Spinal cord (tissue), 10 donors: ENCODE measurements at places on chromosomes 13 and 19.

GRCh38 chr13:98487016-98487415 is 89.9 kb downstream of the STK24 start:
- H3K4me3 ChIP-seq = no peak overlapping the region
- no peak for DNase-seq
- H3K27me3 ChIP-seq = no peaks in the 10 kb centered on the region
- H3K36me3 ChIP-seq = peaks cover 4% of the 10 kb centered on the region
- no peak overlapping the region for H3K27ac ChIP-seq

- peaks cover 51% of the 10 kb centered on the region for H3K36me3 ChIP-seq
- no peak overlapping the region for H3K4me3 ChIP-seq
- DNase-seq = no peak
- H3K4me1 ChIP-seq = peaks cover 4% of the 10 kb centered on the region
Measured at GRCh38 chr19:35889370-35890112, 10.8 kb downstream of the NFKBID start.

DNA sequence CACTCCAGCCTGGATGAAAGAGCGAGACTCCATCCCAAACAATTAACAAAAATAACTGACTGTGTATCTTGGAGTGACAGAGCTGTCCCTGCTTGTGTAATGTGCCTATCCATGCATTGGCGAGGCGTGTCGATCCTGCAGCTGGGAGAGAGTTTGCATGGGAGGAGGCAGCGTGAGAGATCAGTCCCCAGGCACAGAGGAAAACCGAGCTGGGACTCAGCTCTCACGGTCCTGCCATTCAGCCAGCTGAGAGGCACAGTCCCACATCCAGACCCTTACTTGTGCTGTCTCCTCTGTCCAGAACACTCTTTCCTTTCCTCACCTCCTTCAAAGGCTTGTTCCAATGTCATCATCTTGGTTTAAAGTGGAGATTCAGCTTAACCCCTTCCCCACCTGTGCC is 11.9 kb upstream of the SULT2B1 start:
- H3K4me3 ChIP-seq = no peak overlapping the region
- H3K4me1 ChIP-seq = peaks cover 10% of the 10 kb centered on the region
- H3K27ac ChIP-seq = no peak overlapping the region
- DNase-seq = no peak

DNA sequence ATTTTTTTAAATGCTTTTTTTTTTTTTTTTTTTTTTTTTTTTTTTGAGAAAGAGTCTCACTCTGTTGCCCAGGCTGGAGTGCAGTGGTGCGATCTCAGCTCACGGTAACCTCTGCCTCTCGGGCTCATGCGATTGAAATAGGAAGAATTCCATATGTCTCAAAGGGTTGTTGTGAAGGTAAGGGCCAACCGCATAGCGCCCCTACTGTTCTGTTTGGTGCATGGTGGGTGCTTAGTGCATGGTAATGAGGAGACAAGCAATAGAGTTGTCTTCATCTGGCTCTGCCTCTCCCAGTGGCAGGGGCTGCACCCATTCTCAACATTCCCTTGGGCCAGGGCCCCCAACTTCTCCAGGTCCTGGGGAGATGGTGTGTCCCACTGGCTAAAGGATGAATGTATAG is 68.7 kb downstream of the RASL11A start:
- DNase-seq = no peak
- no peaks in the 10 kb centered on the region for H3K36me3 ChIP-seq
- no peak overlapping the region for H3K27ac ChIP-seq
- no peak overlapping the region for H3K4me3 ChIP-seq

- H3K4me3 ChIP-seq = peak within 1 kb of the TSS; percentile 92
- DNase-seq = peak; percentile 98
- H3K27me3 ChIP-seq = no peaks in the 10 kb centered on the region
- H3K4me1 ChIP-seq = no peaks in the 10 kb centered on the region
- H3K27ac ChIP-seq = peak within 1 kb of the TSS; percentile 96
Measured at GRCh38 chr13:93226623-93227279, at the start of gene GPC6. Gene GPC6 (plus strand): TSS chr13:93226807.

DNA sequence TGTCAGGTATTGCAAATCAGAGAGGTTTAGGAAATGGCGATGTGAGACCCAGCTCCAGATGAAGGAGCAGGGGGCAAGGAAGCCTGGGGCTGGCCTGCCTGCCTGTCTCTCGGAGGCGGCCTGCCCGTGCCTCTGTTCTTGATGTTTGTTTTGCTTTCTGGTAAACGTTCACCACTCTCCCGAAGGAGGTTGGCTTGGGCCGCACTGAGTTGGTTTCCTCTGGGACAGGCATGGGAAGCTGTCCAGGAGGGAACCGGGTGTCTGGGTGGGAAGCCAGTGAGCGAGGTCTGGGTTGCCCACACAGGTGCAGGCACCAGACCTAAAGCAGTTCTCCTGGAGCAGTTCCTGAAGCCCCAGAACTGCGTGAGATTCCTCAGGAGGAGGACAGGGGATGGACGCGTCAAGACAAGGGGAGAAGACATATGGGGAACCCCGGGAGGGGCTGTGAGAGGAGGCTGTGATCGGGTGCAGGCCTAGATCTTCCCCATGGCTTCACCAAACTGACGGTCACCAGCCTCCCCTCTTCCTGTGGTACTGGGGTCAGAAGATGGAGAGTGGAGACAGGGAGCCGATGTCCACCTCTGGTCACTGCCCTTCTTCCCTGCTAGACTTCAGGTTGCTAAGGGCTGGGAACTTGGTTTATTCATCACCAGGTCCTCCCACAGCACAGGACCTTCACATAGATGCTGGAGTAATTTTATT is 15.2 kb downstream of the COL4A2 start:
- peaks cover 41% of the 10 kb centered on the region for H3K4me1 ChIP-seq
- H3K27me3 ChIP-seq = no peaks in the 10 kb centered on the region
- DNase-seq = no peak
- no peak overlapping the region for H3K27ac ChIP-seq
- no peaks in the 10 kb centered on the region for H3K36me3 ChIP-seq

GRCh38 chr13:74770361-74770760 is 636.2 kb upstream of the KLF12 start:
- no peaks in the 10 kb centered on the region for H3K36me3 ChIP-seq
- DNase-seq = no peak
- H3K27ac ChIP-seq = no peak overlapping the region
- H3K4me1 ChIP-seq = no peaks in the 10 kb centered on the region
- H3K4me3 ChIP-seq = no peak overlapping the region

DNA sequence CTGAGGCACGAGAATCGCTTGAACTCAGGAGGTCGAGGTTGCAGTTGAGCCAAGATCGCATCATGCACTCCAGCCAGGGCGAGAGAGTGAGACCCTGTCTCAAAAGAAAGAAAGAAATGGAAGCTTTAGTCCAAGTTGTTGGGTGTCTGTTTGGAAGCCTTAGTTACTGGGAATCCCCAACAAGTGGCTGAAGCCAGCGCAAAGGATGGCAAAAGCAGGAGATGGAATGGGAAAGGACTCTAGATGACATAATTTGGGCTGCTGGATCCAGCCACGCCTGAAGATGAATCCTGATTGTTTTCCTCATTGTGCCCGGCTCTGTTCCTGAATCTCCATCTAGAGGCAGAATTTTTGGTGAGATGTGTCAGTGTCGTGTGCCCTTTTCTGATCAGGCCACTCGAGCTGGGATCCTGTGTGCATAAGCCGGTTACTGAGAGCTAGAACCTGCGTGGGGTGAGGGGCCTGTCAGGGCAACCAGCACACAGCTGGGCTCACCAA is 18.1 kb downstream of the CEBPA start:
- H3K4me1 ChIP-seq = peaks cover 14% of the 10 kb centered on the region
- peaks cover 5% of the 10 kb centered on the region for H3K27me3 ChIP-seq
- H3K36me3 ChIP-seq = no peaks in the 10 kb centered on the region
- DNase-seq = no peak

GRCh38 chr13:25920277-25920676 is 131.5 kb downstream of the SHISA2 start:
- H3K4me3 ChIP-seq = no peak overlapping the region
- no peak overlapping the region for H3K27ac ChIP-seq
- H3K4me1 ChIP-seq = no peaks in the 10 kb centered on the region

DNA sequence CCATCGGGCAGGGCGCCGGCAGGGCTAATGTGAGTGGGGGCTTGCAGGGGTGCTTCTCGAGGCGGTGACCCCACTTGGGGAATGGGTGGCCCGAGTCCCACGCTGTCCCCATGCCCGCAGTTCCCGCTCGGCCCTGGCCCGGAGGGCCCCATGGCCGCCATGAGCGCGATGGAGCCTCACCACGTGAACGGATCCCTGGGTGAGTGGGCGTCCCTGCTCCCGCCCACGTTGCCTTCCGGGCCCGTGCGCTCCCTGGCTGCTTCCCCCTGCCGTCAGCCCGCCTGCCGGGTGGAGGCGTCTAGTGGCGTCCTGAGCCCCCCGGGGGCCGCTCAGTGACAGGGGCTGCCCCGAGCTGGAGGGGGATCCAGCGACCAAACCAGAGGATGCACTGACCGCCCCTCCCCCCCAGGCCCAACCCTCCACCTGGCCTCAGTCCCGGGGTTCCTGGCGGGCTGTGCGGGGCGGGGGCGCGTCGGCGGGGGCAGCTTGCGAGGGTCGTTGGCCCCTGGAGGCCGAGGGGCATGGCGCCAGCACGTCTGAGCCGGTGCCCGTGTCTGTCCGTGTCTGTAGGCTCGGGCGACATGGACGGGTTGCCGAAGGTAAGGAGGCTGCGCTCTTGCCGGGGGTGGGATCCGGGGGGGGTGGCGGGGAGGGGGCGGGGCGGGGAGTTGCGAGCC is 4.8 kb downstream of the ISYNA1 start:
- no peak for DNase-seq
- peaks cover 78% of the 10 kb centered on the region for H3K4me1 ChIP-seq
- H3K36me3 ChIP-seq = peaks cover 64% of the 10 kb centered on the region
- H3K27ac ChIP-seq = no peak overlapping the region
- peak overlapping the region; percentile 19 for H3K4me3 ChIP-seq

DNA sequence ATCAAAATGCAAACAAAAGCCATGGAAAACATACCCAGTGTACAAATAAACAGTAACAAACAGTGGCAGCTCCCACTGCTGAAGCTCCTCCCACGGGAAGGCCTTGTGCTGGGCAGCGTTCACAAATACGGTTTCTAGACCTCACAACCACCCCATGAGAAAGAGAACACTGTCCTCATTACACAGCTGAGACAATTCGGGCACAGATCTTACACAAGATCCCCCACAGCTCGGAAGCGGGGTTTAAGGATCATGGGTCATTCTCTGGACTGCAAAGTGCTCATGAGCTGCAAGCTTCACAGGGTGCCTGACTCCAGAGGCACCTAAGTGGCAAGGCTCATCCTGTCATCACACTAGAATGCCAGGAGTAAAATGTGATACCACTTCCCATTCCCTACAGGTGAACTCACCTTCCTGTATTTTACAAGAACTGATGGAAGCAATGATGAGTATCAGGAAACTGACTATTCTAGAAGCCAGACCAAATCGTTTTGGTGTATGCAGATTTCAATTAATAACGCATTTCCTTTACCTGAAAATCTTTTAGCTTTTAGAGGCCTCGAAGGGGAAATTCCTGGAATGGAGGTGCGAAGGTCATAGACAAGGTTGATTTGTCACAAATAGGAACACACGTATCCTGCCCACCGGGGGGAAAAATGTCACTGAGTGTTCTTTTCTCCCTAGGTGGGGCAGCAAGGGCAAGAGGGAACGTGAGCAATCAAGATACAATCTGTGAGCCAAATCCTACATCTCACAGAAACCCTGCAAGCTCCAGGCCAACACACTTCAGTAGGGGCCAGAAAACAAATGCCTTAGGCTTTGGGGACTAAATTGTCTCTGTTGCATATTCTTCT is 41.2 kb downstream of the STK24 start:
- no peak overlapping the region for H3K27ac ChIP-seq
- DNase-seq = no peak
- H3K36me3 ChIP-seq = peaks cover 11% of the 10 kb centered on the region
- peaks cover 44% of the 10 kb centered on the region for H3K4me1 ChIP-seq
- H3K27me3 ChIP-seq = no peaks in the 10 kb centered on the region
- no peak overlapping the region for H3K4me3 ChIP-seq

DNA sequence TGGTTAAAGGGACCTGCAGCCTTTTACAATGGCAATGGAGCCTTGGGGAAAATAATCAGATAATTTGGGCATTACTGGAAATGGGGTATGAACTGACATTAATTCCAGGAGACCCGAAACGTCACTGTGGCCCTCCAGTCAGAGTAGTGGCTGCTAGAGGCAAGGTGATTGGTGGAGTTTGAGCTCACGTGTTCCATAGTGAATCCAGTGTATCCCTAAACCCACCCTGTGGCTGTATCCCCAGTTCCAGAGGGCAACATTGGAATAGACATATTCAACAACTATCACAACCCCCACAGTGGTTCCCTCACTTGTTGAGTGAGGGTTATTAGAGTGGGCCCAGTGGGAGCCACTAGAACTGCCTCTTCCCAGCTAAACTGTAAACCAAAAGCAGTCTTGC is 3.3 kb upstream of the LILRA2 start:
- H3K36me3 ChIP-seq = no peaks in the 10 kb centered on the region
- no peak for DNase-seq
- H3K4me3 ChIP-seq = no peak overlapping the region
- H3K27me3 ChIP-seq = no peaks in the 10 kb centered on the region
- H3K27ac ChIP-seq = no peak overlapping the region
- no peaks in the 10 kb centered on the region for H3K4me1 ChIP-seq

GRCh38 chr13:82803341-82803740 is 1078.9 kb downstream of the SLITRK1 start:
- no peak overlapping the region for H3K4me3 ChIP-seq
- DNase-seq = no peak
- H3K36me3 ChIP-seq = no peaks in the 10 kb centered on the region
- no peaks in the 10 kb centered on the region for H3K4me1 ChIP-seq
- no peaks in the 10 kb centered on the region for H3K27me3 ChIP-seq
- H3K27ac ChIP-seq = no peak overlapping the region

DNA sequence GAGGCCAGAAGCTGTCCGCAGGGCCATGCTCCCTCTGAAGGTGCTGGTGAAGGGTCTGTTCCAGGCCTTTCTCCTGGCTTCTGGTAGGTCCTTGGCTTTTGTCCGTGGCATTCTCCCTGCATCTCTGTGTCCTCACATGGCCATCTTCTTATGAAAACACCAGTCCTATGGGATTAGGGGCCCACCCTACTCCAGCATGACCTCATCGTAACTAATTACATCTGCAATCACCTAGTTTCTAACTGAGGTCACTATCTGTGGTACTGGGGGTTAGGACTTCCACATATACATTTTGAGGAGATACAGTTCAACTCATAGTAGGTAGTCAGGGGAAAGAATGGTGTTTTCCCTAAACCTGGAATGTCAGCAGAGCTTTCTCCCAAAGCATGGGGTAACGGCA is 3.1 kb downstream of the C13orf42 start:
- no peak overlapping the region for H3K27ac ChIP-seq
- no peak overlapping the region for H3K4me3 ChIP-seq
- H3K27me3 ChIP-seq = no peaks in the 10 kb centered on the region
- no peaks in the 10 kb centered on the region for H3K4me1 ChIP-seq
- H3K36me3 ChIP-seq = no peaks in the 10 kb centered on the region
- DNase-seq = no peak

DNA sequence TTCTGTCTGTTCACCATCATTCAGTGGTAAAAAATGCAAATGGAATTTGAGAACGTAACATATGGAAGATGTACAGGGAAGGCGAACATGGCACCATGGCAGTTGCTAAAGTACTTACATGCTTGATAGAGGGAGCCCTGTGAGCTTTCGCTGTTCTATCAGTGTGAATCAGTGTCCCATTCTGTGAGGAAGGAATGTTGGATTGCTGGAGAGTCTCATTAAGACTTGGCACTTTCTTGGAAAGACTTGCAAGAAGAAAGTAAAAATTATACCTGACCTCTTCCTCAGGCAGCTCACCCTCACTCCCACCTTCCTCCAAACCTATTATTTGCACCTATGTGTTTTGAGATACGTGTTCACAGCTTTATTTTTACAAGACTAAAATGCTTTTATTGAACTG is 43.5 kb downstream of the FREM2 start:
- H3K4me1 ChIP-seq = no peaks in the 10 kb centered on the region
- no peak overlapping the region for H3K4me3 ChIP-seq
- no peaks in the 10 kb centered on the region for H3K27me3 ChIP-seq
- DNase-seq = no peak
- H3K36me3 ChIP-seq = no peaks in the 10 kb centered on the region
- no peak overlapping the region for H3K27ac ChIP-seq
